Neuronal stem cell (in vitro differentiated cells): ENCODE measurements at places on chromosomes 6 and 20.

DNA sequence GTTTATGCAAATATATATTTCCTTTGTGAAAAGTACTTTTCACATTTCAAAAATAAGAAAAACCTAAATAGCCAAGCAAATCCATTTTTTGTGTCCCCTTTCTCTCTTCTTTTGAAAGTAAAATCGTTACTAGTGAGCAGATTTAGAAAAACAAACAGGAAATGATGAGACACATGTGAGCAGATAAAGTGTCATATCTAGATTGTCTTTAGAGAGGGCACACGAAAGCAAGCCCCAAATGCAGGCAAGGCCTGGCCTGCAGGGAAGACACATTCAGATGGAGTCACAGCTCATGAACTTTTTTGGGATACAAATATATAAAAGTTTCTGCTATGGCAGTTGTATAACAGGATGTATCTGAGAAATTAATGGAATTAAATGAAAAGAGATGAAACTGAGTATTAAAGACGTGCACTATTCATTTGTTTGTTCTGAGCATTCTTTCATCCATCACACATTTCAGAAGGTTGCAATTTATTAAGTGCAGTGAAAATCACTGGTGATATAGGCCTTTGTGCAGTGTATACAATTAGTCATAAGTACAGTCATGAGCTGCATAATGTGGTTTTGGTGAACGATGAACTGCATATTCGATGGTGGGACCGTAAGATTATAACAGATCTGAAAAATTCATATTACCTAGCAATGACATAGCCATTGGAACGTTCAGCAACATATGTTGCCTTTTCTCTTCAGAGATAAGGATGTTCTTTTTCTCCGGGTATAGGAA is 101.4 kb downstream of the PACRG start:
- DNase-seq: no peak

- no peak for DNase-seq
Observed at GRCh38 chr6:44969446-44970185, 358.5 kb upstream of the RUNX2 start.

GRCh38 chr6:170027647-170028043 is 263.2 kb downstream of the DLL1 start:
- DNase-seq: no peak

- DNase-seq: no peak
Observed at GRCh38 chr6:108524528-108525248, 36.0 kb upstream of the FOXO3 start.

- DNase-seq: peak; percentile 35
Observed at GRCh38 chr20:51447097-51447764, 95.3 kb downstream of the NFATC2 start.

GRCh38 chr20:33568378-33568777 is 78.5 kb downstream of the CBFA2T2 start:
- peak; percentile 41 for DNase-seq

DNA sequence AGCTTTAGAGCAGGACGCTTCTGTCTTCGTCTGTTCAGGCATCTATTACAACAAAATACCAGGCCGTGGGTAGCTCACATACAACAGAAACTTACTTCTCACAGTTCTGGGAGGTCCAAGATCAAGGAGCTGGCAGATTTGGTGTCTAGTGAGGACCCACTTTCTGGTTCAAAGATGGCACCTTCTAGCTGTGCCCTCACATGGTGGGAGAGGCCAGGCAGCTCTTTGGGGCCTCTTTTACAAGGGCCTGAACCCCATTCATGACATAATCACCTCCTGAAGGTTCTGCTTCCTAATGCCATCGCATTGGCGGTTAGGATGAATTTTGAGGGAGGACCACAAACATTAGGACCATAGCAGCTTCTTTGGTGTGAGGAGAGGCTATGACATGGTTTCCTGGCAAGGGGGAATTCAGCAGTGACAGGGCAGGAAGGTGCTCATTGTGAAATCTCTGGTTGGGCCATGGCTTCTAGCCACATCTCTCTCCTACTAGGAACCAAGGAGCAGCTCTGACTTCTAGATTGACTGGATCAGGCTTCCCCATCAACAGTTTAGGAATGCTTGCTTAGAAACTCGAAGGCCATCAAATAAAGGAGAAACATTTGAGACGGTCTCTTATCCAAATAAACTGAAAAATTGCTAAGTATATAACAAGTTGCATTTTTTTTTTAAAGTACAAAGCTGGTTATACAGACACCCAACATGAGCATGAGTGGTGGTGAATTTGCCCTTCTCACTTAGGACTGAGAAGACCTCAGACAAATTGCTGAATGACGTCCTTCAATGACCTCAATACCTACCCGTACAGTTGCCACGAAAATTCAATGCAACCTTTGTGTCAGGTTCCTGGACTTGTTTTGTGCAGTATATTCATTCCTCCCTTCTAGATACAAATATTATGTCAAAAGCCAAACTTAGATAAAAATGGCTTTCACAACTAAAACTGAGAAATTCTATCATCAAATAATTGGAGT is 140.7 kb downstream of the ZDHHC14 start:
- no peak for DNase-seq

GRCh38 chr6:26222571-26222970 is 135.3 kb downstream of the HFE start:
- DNase-seq: no peak

GRCh38 chr6:108106261-108106660 is 31.7 kb upstream of the OSTM1 start:
- no peak for DNase-seq

DNA sequence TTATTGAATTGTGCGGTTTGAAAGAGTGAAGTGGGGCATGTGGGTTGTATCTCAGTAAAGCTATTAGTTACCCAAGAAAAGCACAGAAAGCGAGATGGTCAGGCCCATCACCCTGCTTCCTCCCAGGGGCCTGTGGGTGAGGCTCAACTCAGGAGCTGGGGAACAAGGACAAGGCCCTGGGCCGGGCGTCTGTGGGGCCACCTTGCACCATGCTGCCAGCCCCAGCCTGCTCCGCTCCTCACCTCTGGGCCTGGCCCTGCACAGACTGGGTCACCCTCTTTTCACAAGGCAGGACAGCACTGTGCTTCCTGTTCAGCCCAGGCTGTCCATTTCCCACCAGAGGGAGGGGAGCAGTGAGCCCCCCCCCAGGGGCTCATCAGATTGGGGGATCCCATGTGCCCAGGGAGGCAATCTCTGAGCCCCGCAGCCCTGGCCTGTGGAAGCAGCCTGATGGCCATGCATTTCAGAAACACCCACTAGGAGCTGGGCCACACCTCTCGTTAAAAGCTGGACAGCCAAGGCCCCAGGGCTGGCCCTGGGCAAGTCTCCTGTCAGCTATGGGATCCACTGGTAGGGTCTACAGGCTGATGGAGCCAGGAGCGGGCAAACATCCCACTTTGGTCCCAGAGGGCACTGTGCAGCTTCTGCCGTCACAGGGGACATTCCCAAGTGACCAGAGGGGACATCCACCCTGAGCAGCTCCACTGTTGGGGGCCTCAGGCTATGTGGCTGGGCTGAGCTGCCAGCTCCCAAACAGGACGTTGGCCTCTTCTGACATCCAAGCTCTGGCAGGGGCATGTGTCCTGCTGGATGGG is 55.9 kb downstream of the YTHDF1 start:
- no peak for DNase-seq

- DNase-seq: no peak
Observed at GRCh38 chr6:41284726-41285125, 1.8 kb downstream of the TREM1 start.

DNA sequence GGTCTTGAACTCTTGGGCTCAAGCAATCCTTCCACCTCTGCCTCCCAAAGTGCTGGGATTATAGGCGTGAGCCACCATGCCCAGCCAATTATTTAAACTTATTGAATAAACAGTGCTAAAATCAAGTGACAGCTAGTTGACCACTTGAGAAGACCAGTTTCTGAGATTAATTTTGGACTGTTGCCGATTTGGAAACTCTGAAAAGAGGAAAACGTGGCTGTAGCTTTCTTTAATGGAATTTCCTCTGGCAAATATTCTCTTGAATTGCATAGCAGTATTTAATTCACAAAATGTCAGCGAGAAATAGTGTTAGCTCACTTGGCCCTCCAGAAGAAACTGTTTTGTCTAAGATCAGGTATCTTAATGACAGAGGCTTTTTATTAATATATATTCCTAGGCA is 754.5 kb downstream of the HDGFL1 start:
- DNase-seq: no peak

DNA sequence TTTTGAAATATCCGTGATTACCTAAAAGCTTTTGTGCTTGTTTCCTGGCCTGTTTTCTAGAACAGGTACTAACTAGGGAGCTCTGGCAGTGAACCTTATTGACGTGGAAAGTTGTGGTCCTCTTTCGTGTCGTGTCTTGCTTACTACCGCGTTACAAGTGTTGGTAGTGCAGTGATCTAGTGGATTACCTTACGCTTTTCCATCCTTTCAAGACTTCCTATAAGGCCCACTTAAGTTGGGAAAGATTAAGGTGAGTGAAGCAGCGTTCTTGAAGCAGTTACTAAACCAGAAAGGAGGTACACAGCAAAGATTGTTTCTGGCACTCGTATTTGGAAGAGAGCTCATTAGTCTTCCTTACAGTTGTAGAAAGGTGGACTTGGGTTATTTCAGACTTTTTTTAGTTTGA is 1.9 kb downstream of the PNRC1 start:
- DNase-seq: no peak

DNA sequence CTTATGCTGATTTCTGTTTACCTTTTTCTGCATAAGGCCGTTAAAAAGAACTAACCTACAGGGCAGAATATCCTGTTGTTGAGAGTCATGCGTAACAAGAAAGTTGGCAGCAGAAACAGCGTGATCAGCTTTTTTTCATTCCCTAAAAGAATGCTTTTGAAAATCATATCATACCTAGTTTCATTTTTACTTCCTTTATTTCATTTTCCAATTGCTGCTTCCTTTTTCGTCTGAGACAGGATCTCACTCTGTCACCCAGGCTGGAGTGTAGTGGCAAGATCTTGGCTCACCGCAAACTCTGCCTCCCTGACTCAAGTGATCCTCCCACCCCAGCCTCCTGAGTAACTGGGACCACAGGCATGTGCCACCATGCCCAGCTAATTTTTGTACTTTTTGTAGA is 4.1 kb downstream of the CALHM6 start:
- DNase-seq: no peak

- no peak for DNase-seq
Observed at GRCh38 chr6:18609715-18610114, 222.6 kb downstream of the RNF144B start.

DNA sequence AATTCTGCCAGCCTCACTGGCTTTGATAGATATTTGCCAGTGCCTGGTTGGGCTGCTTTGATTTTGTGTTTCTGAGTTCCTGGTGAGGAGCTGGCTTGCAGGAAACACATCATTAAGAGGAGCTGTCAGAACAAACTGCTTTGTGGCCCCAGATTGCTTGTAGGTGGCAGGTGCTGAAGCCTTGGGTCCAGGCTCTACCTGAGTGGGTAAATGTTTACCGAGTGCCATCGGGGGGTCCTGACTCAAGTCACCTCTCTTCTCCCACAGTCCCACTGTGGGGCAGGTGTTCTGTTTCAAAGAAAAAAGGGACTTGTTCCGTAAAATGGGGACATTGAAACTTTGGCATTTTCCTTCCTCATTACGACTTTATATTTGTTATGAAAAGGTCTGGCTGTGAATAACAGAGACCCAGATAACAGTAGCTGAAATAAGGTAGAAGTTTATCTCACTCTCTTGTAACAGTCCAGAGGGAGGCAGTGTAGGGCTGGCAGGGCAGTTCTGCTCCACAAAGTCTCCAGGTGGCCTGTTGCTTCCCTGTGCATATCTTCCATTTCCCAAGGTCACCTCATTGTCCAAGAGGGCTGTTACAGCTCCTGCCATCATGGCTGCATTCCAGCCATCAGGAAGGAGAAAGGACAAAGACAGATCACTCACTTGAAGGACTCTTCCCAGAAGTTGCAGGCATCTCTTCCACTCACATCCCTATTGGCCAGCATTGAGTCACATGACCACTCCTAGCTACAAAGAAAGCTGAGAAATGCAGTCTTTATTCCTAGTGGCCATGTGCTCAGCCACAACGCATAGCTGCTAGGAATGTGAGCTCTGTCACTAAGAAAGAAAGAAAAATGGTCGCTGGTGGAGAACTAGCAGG is 149.9 kb upstream of the KCNG1 start:
- no peak for DNase-seq

DNA sequence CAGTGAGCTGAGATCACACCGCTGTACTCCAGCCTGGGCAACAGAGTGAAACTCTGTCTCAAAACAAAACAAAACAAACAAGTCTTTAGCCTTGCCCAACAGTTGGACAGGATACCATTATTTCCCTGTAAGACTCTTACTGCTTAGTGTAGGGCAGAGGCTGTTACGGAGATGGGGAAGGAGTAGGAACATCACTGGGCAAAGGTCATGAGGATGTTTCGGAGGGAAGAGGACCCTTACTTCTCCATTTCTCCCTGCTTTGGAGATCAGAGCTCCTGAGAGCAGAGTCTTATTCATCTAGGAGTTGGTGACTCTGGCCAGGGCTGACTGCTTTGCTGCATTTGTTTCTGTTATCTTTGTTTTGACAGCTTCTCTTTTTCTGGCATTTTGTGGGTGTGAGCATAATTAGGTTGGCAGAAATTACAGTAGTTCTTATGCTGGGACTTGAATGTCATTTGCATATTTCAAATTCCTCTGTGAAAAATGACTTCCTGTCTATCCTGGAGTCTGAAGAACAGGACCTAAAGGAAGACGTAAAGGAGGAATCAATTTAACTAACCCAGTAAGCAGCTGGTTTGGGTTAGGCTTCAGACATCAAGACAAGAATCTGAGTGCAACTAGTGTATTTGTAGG is 89.0 kb downstream of the CDS2 start:
- DNase-seq: no peak

DNA sequence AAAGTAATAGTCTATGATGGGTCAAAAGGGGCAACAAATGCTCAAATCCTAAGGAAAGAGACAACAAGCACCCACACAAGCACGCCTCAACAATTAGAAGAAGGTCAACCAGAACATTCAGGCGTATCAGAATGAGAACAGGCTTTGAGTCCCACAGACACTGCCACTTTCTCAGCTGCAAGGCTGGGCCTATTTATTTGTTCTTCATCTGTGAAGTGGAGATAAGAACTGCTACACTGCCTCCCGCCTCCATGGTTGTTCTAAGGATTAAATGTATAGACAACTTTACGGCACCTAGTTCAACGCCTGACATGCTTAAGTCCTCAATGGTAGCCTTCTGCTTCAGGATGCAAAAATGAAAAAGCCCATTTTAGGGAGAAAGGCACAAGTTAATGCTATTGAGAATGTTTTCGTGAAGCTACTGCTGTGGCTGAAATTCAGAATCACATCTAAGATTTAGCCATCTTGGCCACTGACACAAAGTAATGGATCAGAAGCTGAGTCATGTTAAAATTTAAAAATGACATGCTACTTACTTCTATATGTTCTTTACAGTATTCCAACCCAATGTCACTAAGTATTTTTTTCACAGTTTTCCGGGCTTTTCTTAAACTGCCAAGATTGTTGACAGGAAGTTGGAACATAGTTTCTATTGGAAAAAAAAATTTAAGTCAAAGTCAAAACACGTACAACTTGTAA is 27.7 kb downstream of the ADNP start:
- DNase-seq: no peak

DNA sequence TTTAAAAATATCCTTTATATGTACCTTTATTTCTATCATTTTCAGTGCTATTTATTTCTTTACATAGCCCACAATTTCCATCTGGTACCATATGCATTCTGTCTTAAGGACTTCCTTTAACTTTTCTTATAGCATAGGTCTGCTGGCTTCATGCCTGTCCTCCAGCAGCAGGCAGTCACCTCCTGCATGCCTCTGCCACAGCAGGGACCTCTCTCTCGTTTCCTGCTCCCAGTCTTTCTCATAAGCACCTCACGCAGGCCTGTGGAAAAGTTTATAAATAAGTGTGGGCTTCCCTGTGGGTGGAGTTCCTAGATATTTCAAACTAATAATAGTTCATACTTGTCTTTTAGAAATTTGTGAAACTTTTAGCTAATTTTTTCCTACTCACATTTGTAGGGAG is 133.9 kb downstream of the KCNQ5 start:
- no peak for DNase-seq
